ENCODE measurements at places on chromosomes 4 and X.

DNA sequence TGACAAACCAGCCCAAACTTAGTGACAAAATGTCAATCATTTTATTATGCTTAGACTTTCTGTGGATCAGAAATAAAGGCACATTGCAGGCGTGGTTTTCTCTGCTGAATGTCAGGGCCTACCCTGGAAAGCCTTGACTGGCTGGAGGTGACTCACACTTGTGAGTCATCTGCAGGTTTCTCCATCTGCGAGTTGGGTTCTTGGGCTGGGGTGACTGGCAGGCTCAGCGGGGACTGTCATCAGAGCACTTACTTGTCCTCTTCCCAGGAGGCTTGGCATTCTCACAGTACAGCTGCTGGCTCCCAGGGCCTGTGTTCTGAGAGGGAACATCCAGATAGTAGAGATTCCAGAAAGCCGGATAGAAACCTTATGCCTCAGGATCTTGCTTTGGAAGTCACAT lies 153.8 kb upstream of the AGA start:
- no peak for DNase-seq

DNA sequence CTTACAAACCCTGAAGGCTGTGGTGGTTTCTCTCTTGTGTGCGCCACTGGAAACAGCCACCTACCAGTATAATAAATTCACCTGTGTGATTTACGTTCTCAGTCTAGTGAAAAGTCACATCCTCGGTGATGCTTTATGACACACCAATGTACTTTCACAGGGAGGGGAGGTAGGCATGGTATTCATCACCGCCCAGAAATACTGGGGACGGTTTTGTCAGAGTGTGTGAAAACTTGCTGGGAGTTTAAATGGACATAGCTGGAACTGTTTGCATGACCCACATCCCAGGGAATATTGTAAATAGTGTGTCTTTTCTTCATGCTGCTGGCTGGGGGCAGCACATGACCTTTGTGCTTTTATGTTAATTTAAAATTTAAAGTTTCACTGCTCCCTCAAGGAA lies 421.8 kb downstream of the MAPK10 start:
- DNase-seq, result no peak

- no peak for DNase-seq
Observed at GRCh38 chrX:129955682-129956081, 26.8 kb upstream of the BCORL1 start.

DNA sequence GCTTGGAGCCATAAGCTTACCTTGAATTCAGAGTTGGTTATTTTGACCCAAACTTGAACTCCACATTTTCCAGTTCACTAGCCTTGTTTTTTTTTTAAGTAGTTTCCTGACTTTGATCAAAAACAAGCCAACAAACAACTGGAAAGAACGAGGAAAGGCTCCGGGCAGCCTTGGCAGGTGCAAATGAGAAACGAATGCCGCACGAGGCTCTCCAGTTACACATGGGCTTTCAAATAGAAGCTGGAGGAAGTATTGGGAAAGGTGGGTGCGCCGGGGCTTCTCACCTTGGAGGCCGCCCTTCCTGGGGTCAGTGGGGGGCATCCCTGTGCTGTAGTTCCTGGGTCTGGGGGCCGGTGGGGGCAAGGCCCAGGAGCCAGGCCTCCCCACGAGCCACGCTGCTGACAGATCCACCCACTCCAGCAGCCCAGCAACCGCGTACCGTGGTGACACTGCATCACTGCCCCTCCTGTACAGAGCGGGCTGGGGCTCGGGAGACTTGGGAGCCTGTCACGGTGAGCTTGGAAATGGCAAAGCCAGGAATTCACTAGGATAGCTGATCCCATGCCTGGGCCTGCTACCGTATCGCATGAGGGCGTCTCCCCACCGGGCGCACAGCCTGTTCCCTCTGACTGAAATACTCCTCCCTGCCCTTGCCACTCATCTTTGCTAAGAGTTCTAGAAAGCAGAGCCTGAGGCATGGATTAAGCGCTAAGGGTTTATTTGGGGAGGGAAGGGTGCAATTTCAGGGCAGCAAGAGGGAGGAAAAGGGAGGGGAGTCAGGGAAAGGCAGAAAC lies 50.9 kb upstream of the ADRA2C start:
- DNase-seq, result no peak

GRCh38 chr4:184355857-184356256 lies 118.5 kb downstream of the IRF2 start:
- DNase-seq, result no peak

DNA sequence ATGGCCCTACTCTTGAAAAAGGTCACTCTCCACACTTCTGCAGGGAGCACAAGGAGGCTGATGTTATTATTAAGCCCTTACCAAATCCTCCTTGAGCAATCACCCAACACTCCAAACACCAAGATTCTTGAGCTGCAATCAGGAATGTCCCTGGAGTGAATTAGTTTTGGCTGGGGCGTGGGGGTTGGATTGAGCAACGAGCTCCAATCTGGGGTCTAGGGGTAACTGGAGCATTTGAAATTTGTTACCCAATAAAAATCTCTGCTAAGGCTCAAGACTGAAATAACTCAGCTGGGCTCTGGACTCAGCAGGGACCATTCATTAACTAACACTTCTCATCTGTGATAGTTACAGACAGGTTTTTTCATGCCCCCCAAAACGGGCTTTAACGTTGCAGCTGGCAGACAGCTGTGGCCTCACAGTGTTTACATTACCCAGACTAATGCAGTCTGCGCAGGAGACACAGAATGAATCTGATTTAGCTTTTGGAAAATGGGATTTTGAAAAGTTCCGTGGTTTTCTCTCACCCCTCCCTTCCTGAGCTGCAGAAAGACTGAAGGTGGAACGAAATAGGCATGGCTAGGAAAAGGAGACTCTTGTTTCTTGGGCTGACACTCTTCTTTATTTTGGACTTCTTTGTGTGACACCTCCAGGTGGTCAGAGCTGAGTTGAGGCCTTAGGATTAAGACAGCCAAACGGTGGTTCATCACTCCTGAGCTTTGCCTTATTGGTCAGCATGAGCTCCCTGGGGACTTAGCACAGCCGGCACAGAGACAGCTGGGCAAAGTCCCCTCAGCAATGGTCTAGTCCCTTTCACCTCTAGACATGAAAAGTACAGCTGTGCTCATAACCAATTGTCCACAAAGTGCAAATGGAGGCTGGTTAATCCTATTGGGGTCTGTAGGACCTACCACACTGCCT lies 26.6 kb downstream of the PLAC1 start:
- no peak for DNase-seq

- no peak for DNase-seq
Observed at GRCh38 chr4:117941611-117942010, 92.7 kb upstream of the NDST3 start.

DNA sequence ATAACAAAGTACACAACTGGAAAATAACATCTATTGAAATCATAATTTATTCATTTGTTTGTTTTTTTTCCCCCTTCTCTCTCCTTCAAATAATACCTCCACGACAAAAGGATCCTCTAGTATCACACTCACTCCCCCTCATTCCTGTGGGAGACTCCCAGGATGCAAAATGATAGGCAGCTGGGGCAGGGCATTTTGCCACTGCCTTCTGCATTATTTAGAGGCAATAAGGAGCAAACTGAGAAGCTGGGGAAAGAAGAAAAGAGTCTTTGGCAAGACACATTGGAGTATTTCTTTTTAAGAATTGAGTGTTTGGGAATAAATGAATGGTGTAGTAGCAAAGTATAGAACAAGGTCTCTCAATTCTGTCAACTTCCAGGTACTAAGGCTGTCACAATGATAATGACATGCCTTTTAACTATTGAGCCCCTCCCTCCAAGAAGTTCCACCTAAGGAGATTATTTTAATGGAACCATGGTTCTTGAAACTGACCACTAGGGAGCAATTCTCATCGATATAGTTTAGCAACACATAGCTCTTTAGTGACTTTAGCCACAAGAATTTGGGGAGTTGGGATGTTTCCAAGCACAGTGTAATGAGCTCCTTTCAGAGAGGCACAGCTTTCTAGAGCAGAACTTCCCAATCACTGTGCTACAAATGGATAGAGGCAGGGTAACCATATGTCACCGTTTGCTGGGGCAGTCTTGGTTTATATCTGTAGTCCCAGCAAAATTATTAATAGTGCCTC lies 303.3 kb downstream of the FRMPD4 start:
- DNase-seq, result no peak

DNA sequence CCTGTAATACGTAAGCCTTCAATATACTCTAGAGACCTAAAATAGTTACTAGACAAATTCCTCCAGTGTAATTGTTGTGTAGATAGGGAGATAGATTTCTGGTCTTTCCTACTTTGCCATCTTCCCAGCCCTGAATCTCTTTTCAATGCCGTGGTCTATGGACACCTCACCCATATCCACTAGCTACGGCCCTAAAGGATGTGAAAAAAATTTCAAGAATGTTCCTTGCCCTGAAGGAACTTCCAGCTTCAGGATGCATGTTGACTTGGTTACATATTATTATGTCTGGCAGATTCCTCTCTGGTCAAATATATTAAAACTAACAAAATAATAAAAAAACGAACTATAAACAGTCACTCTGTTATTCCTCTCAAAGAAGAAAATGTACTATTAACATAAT lies 52.4 kb upstream of the TSPAN5 start:
- DNase-seq, result no peak

- DNase-seq, result no peak
Observed at GRCh38 chr4:186068581-186069348, at the start of gene TLR3. Gene TLR3, plus strand, starts transcription at chr4:186069156. Its CDS starts 7,464 bp downstream, at chr4:186076620.

DNA sequence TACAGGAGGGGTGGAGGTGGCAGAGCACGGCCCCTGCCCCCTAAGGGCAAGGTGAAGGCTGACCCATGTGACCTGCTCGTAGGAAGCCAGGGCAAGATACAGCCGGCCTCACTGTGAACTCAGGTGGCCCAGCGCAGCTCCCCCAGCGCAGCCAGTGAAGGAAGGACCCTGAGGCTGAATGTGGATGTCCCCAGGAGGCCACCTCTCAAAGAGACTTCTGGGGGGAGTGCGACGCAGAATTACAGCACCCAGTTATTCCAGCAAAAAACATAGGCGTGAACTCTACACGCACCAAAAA lies 52.6 kb downstream of the ZFYVE28 start:
- DNase-seq, result no peak

DNA sequence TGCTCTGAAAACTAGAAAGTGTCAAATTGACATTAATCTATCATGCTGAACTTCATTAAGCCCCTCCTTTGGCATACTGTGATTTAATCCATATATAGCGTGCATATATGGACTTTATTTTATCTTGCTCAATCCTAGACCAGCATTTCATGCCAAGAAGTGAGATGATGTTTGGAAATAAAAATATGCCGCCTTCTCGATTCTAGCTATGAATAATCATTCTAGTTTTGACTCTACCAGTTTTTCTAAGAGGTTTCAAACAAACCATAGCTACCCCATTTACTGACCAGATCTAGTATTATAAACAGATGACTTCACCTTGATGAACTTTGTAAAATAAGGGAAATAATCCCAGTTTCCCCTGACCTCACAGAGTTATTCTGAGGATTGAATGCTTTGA lies 95.0 kb downstream of the ARX start:
- no peak for DNase-seq

- no peak for DNase-seq
Observed at GRCh38 chr4:139635966-139636365, 29.7 kb upstream of the MGST2 start.

GRCh38 chrX:53354669-53355068 lies 67.8 kb downstream of the SMC1A start:
- no peak for DNase-seq

DNA sequence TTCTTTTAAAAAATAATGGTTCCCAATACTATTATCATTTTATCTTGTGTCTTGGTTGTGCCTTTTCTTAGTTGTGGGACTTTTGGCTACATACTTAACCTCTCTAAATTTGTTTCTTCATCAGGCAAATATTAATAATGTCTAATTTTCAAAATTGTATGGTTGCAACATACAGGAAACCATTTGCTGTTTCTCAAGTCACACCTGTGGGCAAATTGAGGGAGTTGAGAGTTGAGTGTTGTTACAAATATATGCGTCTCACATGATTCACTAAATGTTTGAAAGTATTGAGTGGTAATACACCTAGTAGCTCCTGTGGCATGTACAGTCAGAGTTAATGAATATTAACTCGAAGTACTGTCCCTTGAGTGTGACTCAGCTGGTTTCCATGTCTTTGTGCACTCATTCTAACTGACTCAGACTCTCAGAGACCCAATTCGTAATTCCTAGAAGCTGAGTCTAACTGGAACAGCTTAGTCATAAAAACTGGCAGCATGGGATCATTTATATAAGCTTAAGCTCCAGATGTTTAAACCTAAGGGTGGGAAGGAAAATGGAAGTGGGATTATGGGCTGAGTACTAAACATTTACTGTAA lies 802.4 kb downstream of the TRIML1 start:
- no peak for DNase-seq

- no peak for DNase-seq
Observed at GRCh38 chr4:45865781-45866180, 258.1 kb downstream of the GABRG1 start.

DNA sequence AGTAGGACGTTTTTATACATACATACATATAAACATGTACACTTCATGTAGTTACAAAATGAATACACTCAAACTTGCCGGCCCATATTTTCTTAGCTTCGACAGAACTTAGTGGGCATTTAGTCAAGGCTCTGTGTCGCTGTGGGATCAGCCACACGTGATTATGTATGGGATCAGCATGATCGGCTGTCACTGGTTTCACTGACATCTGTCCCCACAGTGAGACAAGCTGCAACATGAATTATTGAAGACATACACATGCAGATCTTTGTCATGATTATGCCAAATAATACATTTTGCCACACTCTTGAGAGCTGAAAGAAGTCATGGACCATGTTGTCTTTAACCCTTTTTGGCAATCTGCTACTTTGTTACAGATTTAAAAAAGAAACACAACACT lies 38.2 kb upstream of the NAA11 start:
- no peak for DNase-seq

DNA sequence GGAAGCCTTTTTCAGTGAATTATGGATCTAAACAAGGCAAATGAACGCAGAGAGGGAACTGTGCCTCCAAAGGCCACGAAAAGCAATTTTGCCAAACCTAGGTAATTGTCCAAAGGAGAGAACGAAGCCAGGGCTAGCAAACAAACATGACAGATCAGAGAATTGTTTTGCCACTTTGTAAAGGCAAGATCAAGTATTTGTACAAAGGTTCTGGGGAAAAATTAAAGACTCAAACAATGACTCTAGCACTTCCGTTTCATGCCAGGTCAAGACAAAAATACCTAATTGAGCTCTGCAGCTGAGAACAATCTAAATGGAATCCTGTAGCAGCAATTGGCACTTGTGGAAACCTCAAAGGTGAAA lies 8.5 kb downstream of the RBM47 start:
- DNase-seq, result no peak

GRCh38 chrX:23779025-23779424 lies 3.9 kb upstream of the SAT1 start:
- no peak for DNase-seq

GRCh38 chrX:77975755-77976154 lies 6.3 kb upstream of the PGAM4 start:
- DNase-seq, result no peak

GRCh38 chr4:128855621-128856020 lies 46.1 kb downstream of the JADE1 start:
- no peak for DNase-seq

GRCh38 chr4:175470131-175470530 lies 341.9 kb downstream of the GPM6A start:
- no peak for DNase-seq

DNA sequence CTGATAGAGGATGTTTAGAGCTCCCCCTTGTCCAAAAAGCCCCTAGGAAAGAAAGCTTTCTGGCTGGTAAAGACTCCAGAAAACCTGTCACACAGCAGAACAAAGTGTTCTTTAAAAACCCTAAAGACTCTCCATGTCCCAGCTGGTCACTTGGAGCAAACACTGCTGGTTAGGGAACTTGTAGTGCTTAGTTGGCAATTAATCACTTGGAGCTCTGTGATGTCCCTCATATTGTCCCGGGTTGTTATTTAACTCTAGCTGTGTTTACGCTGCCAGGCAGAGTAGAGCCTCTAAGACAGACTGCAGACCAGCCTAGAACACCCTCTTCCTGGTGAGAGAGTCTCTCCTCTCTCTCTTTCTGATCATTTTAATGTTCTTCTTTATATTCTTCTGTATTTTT lies 267.3 kb downstream of the BCOR start:
- DNase-seq, result no peak

Measured in left forelimb (tissue), 1 donor.